ENCODE measurements at places on chromosomes 12 and 14.
A peak's percentile ranks its signal among the peaks of the same experiment; 100 is the strongest.

DNA sequence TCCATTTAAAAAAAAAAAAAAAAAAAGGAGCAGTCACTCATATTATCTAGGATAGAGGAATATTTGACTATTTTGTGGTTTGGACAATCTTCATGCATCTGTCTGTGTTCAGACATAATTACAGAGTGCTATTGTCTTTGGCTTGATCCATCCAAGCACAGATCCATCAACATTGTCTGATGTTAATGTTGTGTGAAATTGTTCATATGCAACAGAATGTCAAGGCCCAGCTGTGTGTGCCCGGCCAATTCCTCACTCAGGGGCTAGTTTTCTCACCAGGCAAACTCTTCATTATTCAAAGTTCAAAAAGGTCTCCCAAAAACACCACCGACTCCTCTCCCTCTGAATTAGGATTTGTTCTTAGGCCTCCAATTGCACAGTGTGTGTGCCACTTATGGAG is 324.9 kb upstream of the TMTC1 start:
- no peak for DNase-seq

- DNase-seq = no peak
Observed at GRCh38 chr12:82174936-82175335, 183.3 kb downstream of the CCDC59 start.

DNA sequence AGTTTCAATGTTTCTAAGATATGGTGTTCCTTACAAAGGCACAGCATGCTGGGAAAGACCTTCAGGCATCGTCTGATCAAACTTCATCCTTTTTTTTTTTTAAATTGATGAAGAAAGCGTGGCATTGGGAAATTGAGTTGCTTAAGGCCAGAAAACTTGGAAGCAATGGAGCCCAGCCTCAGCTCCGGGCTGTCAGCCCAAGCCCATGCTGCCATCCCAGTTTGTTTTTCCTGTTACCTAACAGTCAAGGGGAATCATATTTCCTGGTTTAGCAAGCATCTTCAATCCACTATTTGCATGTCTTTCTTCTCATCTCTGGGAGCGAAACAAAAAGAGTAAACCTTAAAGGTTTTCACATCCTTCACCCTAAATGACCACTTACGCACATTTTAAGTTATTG is 200.2 kb downstream of the CHST11 start:
- no peak for DNase-seq

DNA sequence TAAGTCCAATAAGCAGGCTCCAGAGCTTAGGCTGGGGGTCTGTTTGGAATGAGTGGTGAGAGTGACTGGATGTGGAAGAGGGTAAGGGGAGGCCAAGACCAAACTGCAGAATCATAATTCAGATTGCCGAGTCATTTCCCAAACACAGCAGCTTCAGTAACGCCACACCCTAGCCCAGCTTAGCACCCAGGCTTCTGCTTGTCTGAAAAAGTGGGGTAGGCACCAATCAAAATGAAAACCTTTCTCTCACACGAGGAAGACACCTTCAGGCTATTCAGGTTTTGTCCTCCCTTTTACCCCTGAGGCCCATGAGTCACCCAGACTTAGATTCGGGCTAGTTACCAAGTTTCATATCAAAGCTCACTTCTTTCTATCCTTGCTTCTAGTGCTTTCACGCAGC is 306.1 kb downstream of the DAD1 start:
- DNase-seq = no peak

- no peak for DNase-seq
Observed at GRCh38 chr14:80055226-80055625, 156.1 kb downstream of the DIO2 start.

DNA sequence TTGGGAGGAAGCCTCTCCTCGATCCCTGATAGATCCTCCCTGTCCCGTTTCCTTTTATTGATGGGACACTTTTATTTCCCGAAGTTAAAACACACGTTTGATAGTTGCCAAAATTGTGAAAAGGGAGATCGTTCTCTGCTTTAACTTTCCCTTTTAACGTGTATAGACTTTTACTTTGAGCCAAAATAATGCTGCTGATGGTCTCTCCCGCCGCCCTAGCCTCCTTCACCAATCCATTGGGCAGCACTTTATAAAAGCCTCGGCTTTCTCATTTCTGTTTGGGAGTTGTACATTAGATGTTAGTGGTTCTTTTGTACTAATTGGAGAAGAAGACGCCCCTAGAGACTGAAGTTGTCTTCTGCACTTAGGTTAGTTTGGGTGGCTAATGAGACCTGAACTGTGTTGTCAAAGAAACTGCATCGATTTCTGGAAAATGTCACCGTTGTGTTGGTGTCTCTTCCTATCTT is 1.4 kb downstream of the TMTC2 start:
- peak; percentile 2 for DNase-seq

GRCh38 chr12:89327486-89328094 is 24.7 kb downstream of the DUSP6 start:
- no peak for DNase-seq

GRCh38 chr14:22623047-22623446 is 21.1 kb downstream of the OR6J1 start:
- DNase-seq = no peak

DNA sequence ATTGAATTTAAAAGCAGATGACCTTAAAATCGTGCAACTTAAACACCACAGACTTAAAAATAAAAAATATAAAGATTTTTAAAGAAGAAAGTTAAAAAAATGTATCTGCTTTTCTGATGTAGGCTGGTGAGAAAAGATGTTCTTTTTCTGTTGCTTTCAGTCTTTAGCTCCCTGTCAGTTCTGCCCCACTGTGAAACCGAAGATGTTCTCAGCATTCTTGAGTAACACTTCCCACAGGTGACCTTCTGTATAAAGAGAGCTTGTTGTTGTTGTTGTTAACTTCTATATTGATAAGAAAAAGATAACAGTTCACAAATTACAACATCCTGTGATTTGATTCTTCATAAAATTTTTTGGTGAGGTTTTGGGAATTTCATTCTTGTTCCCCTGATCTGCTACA is 377.9 kb upstream of the RGS6 start:
- DNase-seq = no peak

GRCh38 chr14:23361320-23361719 is 3.7 kb downstream of the EFS start:
- no peak for DNase-seq

DNA sequence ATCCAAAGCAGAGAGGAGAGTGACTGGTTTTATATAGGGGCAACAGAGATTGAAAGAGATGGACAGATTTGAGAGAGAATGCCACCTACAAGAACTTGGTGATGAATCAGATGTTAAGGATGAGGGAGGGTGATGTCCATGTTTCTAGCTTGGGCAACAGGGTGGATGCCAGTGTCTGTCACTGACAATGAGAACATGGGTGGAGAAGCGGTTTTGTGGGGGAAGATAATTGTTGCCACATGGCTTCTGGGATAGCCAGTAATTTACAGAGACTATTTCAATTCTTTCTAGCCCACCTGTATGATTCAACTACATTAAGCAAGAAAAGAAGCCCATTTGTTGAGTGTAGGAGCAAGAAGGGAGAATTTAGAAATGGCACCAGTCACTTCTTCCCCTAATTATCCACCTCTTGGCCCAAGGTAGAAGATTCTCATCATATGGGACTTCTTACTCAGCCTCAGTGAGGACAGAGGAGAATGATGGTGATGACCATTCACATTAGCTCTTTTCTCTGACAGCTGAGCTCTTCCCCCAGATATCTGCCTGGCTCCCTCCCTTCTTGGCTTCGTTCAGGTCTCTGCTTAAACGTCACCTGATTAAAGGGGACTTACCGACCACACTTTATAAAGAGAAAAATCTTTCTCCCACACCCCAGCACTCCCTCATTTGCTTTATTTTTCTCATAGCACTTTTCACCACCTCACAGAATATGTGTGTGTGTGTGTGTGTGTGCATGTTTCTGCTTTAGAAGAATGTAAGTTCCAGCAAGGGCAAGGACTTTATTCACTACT is 117.8 kb downstream of the DUSP6 start:
- no peak for DNase-seq

GRCh38 chr12:112496496-112496895 is 77.7 kb downstream of the PTPN11 start:
- DNase-seq = no peak

DNA sequence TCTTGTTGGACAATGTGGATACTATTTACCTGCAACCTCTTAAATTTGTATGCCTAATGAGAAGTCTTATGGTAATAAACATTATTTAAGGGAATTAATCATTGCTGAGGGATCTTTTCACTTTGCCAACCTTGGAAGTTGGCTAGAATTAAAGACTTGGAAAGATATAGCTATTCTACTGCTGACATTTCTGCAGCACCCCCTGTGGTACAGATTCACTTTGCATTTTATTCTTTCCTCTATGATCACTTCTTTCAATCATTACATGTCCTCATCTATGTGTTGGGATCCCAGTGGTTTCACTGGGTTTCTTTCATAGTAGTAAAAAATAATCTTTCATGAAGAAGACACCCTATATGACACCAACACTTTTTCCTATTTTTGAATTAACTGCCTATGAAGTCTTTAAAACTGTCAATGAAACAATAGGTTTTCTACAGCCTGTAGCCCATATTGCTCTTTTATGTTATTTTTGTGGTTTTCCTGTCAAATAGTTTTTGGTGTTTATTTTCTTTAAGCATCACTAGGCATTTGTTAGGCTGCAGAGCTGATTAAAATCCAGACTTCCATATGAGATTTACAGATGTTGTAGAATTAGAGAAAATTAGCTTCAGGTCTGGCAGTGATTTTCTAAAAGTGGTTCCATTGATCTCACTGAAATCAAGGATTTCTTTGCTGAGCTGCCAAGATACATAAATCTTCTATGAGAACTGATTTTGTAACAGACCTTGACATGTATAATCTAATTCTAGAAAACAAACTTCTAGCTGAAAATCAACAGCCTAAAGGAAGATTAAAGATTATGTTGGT is 256.1 kb downstream of the NAV3 start:
- DNase-seq = no peak

GRCh38 chr12:2615665-2616402 is 178.9 kb upstream of the FKBP4 start:
- peak; percentile 36 for DNase-seq

GRCh38 chr12:89893972-89894706 is 185.5 kb upstream of the ATP2B1 start:
- DNase-seq = no peak

- no peak for DNase-seq
Observed at GRCh38 chr12:56315249-56315621, 553 bp downstream of the CNPY2 start.

DNA sequence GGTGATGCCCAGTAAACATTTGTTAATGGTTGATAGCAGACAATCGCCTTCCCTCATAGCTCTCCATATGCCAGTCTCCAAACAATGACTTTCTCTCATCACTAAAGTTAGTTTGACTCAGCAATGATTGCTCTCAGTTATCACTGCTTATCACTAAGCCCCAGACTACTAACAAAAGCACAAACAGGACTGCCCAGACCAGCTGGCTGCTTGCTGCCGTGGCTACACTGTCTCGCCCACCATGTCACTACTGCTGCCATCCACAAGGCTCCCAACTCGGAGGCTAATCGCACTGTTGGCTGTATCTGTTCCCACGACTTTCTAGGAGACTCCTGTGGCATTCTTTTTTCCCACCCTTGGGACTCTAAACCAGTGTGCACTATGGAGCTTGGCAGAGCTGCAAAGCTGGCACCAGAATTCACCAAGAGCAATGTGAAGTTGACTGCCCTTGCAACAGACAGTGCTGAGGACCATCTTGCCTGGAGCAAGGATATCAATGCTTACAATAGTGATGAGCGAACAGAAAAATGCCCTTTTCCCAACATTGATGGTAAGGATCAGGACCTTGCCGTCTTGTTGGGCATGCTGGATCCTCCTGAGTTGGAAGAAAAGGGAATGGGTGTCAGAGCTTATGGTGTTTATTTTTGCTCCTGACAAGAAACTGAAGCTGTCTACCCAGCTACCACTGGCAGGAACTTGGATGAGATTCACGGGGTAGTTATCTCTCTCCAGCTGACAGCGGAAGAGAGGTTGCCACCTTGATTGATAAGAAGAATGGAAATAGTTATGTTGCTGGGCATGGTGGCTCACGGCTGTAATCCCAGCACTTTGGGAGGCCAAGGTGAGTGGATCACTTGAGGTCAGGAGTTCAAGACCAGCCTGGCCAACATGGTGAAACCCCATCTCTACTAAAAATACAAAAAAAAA is 27.1 kb upstream of the NR2C1 start:
- DNase-seq = no peak

DNA sequence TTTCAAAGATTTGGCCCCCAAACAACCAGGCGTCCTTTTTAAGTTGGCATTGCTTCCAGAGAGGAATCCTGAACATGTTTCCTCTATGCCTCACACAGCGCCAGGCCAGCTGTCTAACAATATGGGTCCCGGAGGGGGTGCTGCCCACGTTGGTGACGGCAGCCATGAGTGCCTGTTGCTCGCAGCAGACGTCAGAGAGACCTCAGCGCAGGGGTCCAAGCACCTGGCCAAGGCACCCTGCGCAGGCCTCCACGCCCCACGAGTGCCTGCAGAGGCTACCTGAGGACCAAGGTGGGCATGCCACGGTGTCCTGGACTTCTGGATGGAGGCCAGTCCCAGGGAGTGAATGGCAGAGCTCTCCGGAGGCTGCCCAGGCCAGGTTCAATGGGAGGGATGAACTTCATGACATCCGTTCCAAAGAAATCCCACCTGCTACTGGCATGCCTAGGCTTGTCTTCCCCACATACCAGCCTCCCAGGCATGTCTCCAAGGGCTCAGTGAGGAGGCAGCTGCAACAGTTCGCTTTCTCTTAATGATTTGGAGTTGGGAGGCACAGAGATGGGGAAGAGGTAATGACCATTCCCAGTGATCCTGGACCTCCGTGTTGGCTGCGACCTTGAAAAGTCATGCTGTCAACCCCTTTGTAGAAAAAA is 11.6 kb upstream of the FOXN3 start:
- peak; percentile 40 for DNase-seq

DNA sequence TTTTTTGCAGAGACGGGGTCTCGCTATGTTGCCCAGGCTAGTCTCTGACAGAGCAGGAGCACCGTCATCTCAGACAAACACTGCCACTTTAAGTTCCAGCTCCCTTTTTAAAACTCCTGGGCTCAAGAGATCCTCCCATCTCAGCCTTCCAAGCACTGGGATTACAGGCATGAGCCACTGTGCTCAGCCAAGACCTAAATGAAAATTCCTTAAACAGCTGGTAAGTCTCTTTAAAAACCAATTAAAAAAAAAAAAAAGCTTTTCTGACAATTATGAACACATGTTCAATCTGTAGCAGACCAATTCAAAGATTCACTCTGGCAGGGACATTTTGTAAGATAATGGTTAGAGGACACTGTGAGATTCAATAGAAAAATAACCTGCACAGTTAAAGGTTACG is 77.8 kb downstream of the HECTD4 start:
- DNase-seq = no peak
